ENCODE measurements at places on chromosomes 7 and 10.

GRCh38 chr10:65861249-65861648 is 1064.6 kb upstream of the LRRTM3 start:
- DNase-seq, result no peak

DNA sequence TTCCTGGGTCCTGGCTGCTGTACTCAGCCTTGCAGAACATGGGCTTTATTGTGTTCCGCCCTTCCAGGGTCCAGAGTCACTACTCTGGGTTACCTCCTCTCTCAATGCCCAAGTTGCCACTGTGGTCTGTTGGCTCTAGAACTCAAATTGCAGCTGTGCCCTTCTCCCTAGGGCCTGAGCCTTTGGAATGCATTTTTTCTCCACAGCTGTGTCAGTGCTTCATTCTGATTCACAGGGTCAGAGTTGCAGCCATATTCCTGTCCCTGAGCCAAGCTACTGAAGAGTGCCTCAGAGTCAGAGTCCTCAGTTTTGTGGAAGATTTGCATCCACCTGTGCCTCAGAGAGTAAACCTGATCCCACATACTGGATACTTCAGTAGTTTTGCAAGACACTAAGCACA is 167.5 kb downstream of the ITGB1 start:
- DNase-seq, result no peak

DNA sequence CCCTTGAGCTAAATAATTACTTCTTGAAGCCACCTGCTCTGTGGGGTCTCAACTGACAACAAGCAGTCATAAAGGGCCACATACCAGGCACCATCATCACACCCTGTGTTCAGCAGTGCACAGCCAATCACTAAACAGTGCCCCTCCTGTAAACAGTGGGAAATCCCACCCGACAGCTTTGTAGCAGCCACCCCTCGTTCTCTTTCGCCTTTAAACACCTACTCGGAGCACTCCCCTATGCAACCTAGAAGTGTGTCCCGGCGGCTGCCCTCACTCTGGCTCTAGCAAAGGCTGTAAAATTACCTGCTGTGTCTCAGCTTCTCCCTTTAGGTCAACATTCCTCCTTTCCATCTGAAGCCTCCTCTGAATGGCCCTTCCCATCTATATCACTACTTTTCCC is 111.9 kb downstream of the TCERG1L start:
- DNase-seq, result no peak

- DNase-seq, result no peak
Observed at GRCh38 chr10:123496375-123496774, 169.8 kb upstream of the GPR26 start.

GRCh38 chr10:58971211-58971610 is 205.2 kb upstream of the PHYHIPL start:
- DNase-seq, result no peak

- no peak for DNase-seq
Observed at GRCh38 chr7:52482076-52482475, 553.4 kb upstream of the POM121L12 start.

DNA sequence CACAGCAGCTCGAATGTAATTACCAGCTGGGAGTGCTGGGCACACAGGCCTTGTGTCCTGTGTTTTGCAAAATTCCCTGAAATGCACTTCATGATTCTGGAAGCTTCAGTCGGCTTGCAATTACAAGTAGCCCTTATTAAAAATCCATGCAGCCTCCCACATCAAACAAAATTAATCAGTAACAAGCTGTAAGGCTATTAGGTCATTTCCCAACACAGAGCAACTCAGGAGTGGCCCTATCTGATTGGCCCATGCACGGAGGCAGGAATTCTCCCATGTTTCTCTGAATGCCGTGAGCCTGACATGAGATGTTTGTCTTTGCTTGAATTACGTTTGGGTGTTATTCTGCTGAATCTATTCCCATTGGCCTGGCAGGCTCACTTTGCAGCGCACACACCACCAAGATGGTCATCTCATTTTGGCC is 36.9 kb downstream of the FOXL3 start:
- no peak for DNase-seq

DNA sequence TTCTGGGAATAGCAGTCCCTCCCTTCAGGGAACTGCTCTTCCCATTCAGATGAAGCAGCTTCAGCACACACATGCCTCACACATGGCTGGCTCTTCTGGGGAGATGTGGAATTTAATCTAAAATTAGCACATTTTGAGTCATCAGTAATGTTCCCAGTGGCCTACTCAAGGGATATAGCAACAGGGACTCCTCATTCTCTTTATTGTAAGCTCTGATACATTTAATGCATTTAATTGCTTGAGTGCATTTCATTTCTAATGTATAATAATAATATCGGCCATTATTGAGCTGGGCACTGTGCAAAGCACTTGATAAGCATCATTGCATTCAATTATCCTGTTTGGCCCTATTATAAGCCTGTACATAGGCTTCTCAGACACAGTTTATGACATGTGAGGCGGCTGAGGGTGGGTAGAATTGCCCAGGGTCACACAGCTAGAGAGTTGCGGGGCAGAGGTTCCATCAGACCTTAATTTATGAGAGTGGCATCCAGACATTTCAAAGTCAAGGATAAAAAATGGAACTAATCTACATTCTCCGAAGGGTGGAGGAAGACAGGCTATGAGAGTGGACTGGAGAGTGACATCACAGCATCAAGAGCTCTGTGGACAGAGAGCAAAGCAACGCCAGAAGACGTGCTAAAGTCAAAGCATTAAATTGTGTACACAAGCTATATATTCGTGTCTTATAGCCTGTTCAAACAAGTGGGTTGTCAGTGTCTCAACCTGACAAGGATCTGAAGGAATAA is 76.8 kb downstream of the LANCL2 start:
- peak; percentile 85 for DNase-seq

GRCh38 chr10:119408969-119409371 is 133.5 kb downstream of the RGS10 start:
- no peak for DNase-seq

DNA sequence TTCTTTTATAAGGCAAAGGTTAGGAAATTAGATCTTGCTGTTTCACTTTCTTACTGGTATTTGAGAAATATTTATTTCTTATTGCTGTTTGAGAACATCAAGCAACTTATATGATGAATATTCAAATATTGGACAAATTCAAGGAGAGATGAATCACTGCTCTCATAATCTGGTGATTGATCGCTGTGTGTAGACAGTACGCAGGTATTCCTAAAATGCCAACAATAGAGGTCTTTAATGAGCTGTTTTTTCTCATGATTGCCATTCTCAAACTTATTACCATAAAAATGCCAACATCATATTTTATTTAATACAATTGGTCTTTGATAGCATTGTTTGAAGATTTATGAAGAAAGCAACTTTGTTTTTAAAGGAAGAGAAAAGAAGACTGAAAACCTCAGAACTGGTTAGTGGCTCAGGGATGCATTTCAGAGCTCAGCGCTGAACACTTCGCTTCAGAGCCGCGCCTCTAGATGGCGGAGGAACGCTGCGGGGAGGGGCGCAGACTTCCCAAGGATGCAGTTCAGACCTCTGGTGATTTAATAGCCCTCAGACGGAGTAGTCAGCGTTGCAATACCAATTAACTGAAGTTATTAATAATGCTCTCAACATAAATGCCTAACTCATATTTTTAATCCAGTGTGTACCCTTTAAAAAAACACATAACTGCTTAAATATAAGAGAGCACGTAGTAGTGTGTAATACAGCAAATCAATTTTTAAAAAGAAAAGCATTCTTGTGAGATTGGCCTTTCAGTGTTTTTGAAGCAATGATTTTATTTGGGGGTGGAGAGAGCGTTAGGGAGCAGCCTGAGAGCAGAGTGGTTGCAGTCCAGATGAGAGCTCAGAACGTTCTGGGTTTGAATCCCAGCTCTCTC is 38.5 kb upstream of the STEAP4 start:
- DNase-seq, result no peak

DNA sequence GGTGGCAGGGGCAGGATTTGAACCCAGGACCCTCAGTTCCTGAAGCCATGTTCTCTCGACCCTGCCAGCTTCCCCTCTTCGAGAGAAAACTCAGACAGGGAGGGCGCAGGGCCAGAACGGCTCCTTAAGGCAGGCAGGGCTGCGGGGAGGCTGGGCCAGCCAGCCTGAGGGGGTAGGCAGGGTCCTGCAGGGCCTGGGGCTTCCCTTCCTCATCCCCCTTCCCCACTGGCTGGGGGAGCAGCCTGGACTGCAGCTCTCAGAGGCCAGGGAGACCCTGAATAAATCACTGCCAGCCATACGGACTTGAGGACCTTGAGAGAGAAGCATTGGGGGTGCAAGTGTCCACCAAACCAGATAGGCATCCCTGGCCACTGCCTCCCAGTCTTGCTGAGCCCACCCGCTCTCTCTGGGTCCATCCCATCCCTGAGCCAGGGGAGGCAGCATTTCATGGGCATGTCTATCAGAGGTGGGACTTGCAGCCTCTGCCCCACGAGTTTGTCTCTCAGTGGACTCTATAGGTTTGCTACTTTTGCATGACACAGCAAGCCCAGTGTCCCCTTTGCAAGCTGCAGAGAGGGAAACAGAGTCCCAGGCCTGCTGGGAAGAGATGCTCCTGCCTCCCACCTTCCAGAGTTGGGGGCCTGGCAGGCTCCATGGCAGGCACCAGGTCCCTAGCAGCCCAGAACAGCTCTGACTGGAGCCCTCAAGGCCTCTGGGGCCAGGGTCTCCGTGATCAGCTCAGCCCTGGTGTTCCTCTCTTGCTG is 70.9 kb downstream of the MYL10 start:
- DNase-seq, result no peak

DNA sequence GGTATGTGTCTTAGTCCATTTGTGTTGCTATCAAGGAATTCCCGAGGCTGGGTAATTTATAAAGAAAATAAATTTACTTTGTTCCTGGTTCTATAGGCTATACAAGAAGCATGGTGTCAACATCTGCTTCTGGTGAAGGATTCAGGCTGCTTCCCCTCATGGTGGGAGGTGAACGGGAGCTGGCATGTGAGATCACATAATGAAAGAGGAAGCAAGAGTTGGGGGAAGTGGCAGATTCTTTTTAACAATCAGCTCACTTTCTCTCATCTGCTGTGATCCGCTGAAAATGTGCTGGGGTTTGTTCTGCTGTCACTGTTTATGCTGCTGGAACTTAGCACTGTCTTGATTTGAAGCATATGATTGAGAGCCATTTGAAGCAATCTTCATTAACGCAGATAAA is 730.0 kb upstream of the SORCS1 start:
- no peak for DNase-seq

DNA sequence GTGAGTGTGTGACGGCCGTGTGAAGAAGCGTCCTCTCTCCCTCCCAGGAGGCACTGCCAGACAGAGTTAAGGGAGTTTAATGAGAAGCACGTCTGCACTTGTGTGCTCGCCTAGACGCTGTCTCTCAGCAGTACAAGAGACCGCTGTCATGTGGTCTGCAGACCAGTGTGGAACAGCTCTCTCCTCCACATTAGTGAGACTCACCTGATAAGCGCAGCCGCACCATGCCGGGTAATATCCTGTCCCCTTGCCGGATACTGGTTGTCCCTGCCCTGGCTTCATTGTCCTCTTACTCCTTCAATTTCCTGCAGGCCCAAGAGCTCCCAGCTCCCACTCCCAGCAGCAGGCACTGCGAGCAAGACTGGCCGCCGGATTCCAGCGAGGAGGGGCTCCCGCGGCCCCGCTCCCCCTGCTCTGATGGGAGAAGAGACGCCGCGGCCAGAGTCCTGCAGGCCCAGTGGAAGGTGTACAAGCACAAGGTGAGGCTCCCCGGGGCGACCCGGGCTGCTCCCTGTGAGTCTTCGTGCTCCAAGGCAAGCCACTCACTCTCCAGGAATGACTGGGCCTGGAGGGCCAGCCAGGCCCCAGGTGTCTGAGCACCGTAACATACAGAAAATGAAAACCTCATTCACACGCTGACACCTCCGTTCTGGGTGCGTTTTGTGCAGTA is 33.5 kb upstream of the TTYH3 start:
- no peak for DNase-seq

Data from HFF-Myc (cell line).